ENCODE measurements at places on chromosomes 4 and X.
A peak's percentile ranks its signal among the peaks of the same experiment; 100 is the strongest.

GRCh38 chrX:39764441-39764914 lies 333.3 kb downstream of the BCOR start:
- no peak for DNase-seq

- DNase-seq: no peak
Measured at GRCh38 chr4:75679876-75680575, 6.8 kb upstream of the G3BP2 start.

- no peak for DNase-seq
Measured at GRCh38 chr4:39706741-39707511, 9.0 kb downstream of the UBE2K start.

GRCh38 chrX:131405497-131405896 lies 116.4 kb upstream of the IGSF1 start:
- DNase-seq: no peak

DNA sequence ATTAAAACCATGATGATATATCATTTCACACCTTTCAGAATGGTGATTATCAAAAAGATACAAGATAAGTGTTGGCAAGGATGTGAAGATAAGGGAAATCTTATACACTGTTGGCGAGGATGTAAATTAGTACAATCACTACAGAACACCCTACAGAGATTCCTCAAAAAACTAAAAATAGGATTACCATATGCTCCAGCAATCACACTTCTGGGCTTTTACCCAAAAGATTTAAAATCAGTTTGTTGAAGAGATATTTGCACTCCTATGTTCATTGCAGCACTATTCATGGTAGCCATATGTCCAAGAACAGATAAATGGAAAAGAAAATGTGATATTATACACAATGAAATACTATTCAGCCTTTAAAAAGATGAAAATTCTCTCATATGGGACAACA lies 240.4 kb downstream of the GABRG1 start:
- no peak for DNase-seq

GRCh38 chr4:143270256-143270838 lies 66.3 kb upstream of the GAB1 start:
- DNase-seq: no peak

- DNase-seq: no peak
Measured at GRCh38 chrX:39012621-39013111, 211.4 kb downstream of the MID1IP1 start.

GRCh38 chr4:125952631-125953030 lies 637.9 kb downstream of the FAT4 start:
- no peak for DNase-seq

DNA sequence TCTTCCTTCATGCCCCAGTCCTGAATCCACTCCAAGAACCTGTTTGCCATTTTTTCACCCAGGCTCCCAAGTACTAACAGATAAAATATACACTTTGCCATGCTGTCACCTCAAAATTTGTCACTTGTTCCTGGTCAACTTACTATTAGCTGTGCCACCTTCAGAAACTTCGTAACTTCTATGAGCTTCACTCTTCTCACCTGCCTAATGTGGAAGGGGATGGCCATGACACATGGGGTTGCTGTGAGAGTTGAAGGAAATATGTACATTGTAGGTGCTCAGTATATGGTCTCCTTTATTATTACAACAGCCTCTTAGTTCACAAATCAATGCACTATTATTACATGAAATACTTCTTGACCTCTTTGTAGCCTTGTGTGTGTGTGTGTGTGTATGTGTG lies 10.4 kb downstream of the TMSB4X start:
- DNase-seq: no peak

DNA sequence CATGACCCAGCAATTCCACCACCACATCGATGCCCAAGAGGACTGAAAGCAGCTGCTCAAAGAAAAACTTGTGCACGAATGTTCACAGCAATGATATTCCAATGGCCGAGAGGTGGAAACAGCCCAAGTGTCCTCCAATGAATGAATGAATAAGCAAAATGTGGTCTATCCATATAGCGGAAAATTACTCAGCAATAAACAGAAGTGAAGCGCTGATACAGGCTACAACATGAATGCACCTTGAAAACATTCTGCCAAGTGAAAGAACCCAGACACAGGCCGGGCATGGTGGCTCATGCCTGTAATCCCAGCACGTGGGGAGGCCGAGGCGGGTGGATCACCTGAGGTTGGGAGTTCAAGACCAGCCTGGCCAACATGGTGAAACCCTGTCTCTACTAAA lies 5.2 kb upstream of the SLC2A9 start:
- no peak for DNase-seq

DNA sequence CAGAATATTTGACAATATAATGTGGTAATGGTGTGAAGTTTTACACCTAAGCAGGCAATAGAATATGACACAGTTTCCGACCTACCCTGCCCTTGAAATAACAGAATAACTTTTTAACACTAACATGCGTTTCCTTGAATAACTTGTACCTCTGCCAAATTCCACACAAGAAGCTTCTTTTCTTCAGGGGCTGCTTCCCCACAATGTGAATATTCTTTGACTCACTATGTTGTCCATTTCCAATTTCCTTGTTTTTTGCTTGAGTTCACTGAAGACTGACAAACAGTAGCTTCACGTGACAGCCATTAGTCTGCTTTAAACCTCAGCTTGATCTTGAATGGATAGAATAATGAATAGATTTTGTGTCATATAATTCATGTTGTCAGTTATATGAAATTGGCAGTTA lies 14.3 kb downstream of the SHROOM3 start:
- no peak for DNase-seq

DNA sequence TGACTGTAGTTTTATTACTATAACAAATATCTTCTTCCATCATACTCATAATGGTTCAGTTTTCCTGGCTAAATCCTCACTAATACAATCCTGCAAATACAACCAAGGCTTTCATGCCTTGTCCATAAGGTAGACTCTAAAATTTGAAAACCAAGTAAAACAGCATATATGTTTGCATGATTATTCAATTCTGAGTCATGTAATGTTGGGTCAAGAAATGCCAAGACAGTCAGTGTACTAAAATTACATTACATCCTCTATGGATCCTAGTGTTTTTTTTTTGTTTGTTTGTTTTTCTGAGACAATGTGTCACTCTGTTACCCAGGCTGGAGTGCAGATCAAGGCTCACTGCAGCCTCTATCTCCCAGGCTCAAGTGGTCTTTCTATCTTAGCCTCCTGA lies 38.6 kb upstream of the TEX13D start:
- no peak for DNase-seq

- DNase-seq: no peak
Measured at GRCh38 chr4:132238697-132239096, 910.4 kb upstream of the PCDH10 start.

DNA sequence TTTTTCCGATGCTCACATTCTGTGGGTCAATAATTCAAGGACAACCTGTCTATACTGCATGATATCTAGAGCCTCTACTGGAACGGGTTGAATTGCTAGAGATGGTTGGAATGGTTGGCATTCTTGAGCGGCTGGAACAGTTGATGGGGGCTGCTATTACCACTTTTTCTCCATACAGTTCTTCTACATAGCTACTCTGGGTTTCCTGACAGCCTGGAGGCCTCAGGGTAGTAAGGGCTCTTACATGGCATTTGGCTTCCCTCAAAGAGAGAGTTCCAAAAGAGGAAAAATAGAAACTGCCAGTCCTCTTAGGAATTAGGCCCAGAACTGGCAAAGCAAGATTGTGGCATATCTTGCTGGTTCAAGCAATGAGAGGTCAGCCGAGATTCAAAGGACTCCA lies 53.1 kb downstream of the NAA11 start:
- DNase-seq: no peak

- no peak for DNase-seq
Measured at GRCh38 chr4:48315728-48316630, 25.4 kb upstream of the SLAIN2 start.

- DNase-seq: no peak
Measured at GRCh38 chrX:63664741-63665140, 120.3 kb downstream of the ARHGEF9 start.

DNA sequence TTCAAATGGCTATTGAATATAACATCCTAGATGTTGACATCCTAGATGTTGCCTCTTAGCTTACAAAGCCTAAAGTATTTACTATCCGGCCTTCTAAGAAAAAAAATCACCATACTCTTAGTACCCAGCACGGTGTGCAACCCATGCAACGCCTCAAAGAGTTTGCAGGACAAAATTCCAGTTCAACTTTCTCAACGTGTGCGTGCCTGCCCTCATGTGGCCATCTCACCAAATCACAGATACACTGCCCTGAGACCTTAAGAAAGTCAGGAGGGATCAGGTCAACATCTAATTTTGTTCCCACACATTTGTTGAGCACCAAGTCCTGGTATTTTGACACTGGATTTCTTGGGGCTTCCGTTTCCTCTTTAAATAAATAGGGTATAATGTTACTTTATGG lies 68.3 kb downstream of the CRMP1 start:
- DNase-seq: no peak

GRCh38 chr4:182694551-182694950 lies 222.6 kb downstream of the DCTD start:
- no peak for DNase-seq

- DNase-seq: no peak
Measured at GRCh38 chrX:102976286-102976685, 39.2 kb downstream of the RAB40AL start.

DNA sequence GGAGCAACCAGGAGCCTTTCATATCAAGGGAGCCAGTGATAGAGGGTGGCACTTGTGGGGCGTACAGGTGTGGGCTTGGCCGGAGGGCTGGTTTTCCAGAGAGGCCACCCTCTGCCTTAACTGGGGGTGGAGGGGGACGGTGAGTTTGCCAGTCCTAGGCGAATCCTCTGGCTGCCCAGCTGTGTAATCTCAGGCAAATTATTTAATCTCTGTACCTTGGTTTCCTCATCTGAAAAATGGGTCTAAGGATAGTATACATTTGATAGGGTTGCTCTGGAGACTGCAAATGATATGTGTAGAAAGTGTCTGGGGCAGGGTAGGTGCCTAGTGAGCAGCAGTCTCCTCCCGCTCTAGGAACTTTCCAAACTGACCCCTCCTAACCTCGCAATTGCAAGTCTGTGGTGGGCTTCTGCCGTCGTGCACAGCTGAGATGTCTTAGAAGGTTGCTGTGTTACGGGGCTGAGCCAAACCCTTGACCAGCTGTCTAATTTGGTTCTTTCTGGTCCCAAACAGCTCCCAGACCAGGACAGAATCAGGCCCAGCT lies 3.8 kb upstream of the CXCR3 start:
- no peak for DNase-seq

- no peak for DNase-seq
Measured at GRCh38 chr4:91298824-91299223, 1004.9 kb upstream of the GRID2 start.

DNA sequence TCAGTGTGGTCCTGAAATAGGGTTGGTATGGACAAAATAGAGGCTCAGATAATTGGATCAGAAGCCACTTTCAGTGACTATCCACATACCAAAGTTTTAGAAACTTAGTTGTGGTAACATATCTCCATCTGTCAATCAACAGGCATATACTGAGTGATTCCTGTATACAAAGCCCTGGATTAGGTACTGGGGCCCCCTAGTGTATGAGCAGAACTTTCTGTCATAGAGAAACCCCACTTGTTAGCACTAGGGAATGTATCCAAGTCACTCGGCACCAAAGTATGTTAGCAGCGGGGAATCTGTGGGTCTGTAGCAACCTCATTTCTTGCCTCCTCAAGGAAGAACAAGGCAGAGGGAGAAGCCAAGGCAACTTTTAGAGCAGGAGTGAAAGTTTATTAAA lies 50.7 kb downstream of the MAP7D3 start:
- DNase-seq: no peak

- DNase-seq: no peak
Measured at GRCh38 chr4:124092541-124092984, 620.0 kb downstream of the ANKRD50 start.

GRCh38 chr4:3710451-3711182 lies 55.6 kb upstream of the ADRA2C start:
- DNase-seq: no peak

- DNase-seq: no peak
Measured at GRCh38 chr4:176774852-176775251, 17.9 kb downstream of the VEGFC start.

DNA sequence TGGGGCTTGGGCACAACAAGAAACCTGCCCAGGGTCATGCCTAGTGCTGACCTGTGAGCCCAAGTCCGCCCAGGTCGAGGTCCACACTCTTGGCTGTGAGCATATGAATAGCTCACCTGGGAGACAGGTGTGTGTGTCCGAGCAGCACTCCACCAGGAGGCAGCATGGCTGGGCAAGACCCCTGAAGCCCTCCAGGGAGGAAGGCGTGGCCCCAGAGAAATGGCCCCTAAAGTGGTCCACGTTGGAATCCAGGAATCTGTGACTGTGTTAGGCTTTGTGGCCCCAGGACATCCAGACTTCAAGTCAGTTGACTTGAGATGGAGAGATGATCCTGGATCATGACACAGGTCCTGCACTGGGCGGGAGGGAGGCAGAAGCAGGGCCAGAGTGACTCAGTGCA lies 138.8 kb downstream of the CPZ start:
- DNase-seq: no peak

GRCh38 chrX:37905436-37906147 lies 58.2 kb upstream of the DYNLT3 start:
- peak; percentile 3 for DNase-seq

DNA sequence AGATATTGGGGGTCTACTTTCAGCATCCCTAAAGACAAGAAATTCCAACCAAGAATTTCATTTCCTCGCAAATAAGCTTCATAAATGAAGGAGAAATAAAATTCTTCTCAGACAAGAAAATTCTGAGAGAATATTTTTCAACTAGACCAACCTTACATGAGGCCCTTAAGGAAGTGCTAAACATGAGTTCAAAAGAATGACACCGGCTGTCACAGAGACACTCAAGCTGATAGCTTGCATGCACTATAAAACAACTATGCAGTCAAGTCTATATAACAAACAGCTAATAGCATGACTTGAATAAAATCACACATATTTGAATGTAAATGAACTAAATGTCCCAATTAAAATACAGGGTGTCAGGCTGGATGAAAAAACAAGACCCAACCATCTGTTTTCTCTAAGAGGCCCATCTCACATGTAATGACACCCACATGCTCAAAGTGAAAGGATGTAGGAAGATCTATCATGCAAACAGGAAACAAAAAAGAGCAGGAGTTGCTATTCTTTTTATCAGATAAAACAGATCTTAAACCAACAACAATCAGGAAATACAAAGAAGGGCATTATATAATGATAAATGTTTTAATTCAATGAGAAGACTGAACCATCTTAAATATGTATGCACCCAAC lies 27.2 kb downstream of the FAAH2 start:
- DNase-seq: no peak

- DNase-seq: no peak
Measured at GRCh38 chr4:4671774-4672349, 130.0 kb upstream of the STX18 start.

GRCh38 chr4:181685461-181685860 lies 557.7 kb upstream of the TENM3 start:
- DNase-seq: no peak

- no peak for DNase-seq
Measured at GRCh38 chr4:54197926-54198325, 31.2 kb upstream of the PDGFRA start.

- no peak for DNase-seq
Measured at GRCh38 chr4:33080275-33080674, 2360.1 kb downstream of the PCDH7 start.

GRCh38 chr4:1855333-1856070 lies 454 bp downstream of the LETM1 start:
- DNase-seq: peak; percentile 13

Data from T-helper 17 cell (primary cell).